ENCODE measurements at places on chromosomes 3 and 15.

- DNase-seq, result no peak
Measured at GRCh38 chr15:35141743-35142471, 56.8 kb upstream of the NANOGP8 start.

- DNase-seq, result no peak
Measured at GRCh38 chr3:99466331-99466730, 172.1 kb upstream of the COL8A1 start.

GRCh38 chr15:22966321-22967083 lies 13.7 kb downstream of the CYFIP1 start:
- no peak for DNase-seq

DNA sequence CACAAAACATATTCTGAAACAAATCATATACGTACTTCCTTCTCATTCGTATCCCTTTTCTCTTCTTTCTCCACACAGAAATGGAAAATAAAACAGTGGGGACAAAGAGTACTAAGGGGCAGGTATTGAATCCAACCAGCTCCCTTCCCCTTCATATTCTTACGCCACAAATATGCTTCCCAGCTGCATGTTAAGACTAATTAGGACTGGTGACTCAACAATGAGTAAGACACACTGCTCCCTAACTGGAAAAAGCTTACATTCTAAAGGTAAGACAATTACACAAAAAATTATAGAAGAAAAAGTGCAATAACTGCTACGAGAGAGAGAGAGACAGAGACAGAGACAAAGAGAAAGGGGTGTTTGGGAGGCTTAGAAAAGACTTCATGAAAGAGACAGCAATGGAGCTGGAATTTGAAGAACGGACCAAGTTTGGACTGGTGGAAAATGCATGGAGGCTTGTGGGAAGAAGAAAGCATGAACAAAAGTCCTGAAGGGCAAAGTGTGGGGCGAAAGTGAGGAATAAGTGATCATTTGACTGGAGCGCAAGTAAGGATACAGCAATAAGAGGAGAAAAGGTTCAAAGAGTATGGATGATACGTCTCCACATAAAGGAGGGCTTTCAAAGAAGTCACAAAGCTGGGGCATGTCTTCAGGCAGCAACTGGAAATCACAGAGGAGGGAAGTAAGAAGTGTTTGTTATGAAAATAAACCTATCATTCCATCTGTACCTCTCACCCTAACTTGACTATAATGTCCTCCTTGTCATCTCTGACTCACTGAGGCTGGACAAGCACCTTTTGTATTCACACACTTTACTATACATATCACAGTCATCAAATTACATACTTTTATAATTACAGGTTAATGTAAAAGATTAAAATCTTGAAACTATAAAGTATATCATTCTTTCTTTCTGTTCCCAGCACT lies 49.2 kb downstream of the RYK start:
- no peak for DNase-seq

GRCh38 chr3:14397531-14397930 lies 4.9 kb upstream of the SLC6A6 start:
- DNase-seq, result no peak

- no peak for DNase-seq
Measured at GRCh38 chr15:51251556-51251955, 86.8 kb downstream of the CYP19A1 start.

DNA sequence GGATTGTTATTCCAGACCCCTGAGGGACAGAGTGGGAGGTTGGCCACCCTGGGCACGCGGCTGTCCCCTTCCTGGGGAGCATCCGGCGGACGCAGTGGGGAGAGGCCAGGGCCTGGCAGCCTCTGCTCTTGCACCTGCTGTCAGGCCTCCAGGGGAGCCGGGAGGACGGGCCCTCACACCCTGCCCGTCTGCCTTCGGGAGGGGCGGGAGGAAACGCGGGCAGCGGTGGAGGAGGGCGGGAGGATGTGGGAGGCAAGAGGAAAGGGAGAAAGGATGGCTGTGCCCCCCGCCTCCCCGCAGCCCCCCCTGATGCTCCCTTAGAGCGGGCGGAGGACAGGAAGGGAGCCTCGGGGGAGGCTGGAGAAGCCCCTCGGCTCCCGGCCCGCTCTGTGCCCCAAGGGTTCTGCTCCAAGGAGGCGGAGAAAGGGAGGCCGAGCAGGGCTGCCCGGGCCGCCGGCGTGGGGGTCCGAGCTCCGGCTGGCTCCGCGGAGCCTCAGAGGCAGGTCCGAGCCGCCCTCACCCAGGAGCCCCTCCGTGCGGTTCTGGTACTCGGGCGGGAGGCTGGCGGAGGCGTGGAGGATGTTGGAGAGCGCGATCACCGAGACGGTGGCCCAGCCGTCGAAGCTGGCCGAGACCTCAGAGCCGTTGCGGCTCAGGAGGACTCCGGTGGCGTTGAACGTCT lies 40.9 kb downstream of the MUC20 start:
- DNase-seq, result no peak

DNA sequence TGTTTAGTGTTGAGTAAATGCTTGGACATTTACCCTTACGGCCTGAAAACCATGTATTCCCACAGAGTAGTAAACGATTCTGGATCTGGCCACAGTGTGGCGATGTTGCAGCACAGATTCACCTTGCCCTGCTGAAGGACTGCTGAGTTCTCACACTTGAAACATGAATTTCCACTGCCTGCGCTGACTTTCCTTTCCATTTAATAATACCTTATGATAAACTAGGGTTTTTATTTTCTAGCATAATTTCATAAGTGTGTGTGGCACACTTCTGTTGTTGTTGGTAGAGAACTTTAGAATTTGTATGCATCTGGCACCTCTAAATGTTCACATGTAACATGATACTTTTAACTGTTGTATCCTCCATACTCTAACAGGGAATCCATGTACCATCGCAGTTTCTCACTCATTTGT lies 53.9 kb downstream of the C3orf38 start:
- DNase-seq, result no peak

DNA sequence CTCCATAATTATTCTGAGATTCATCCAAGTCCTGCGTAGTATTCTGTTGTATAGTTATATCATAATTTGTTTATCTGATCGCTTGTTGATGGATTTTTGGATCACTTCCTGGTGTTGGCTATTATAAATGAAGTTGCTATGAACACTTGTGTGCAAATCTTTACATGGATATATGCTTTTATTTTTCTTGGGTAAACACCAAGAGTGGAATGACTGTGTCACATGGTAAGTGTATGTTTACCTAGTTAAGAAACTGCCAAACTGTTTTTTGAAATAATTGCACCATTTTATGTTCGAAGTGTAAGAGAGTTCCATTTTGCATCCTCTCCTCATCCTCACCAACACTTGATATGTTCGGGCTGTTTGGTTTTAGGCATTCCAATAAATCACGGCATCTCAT lies 360.4 kb upstream of the FRG2C start:
- no peak for DNase-seq

- no peak for DNase-seq
Measured at GRCh38 chr3:108664266-108664665, 74.7 kb downstream of the DZIP3 start.
